ENCODE measurements at places on chromosomes 6 and 20.
A peak's percentile ranks its signal among the peaks of the same experiment; 100 is the strongest.

- no peak for DNase-seq
These were observed 6.3 kb downstream of the APCDD1L start for GRCh38 chr20:58508762-58509395.

DNA sequence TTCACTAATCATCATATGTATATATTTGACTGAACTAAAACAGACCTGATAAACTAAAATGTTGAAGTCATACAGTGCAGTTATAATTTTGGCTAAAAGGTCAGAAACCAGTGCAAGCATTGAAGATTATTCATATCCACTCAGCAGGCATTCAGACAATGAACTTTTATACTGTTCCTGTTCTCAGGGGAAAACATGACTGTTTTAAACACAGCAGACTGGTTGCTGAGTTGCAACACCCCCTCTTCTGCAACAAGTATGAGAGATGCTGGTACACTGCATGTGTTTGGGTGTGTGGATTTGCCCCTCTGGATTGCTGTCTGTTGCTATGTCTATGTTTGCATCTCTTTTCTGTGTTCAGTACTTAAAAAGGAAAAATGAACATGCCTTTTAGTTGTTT, 206.8 kb downstream of the EYA4 start:
- DNase-seq: no peak

- no peak for DNase-seq
These were observed 33.2 kb upstream of the SULF2 start for GRCh38 chr20:47818466-47818865.

DNA sequence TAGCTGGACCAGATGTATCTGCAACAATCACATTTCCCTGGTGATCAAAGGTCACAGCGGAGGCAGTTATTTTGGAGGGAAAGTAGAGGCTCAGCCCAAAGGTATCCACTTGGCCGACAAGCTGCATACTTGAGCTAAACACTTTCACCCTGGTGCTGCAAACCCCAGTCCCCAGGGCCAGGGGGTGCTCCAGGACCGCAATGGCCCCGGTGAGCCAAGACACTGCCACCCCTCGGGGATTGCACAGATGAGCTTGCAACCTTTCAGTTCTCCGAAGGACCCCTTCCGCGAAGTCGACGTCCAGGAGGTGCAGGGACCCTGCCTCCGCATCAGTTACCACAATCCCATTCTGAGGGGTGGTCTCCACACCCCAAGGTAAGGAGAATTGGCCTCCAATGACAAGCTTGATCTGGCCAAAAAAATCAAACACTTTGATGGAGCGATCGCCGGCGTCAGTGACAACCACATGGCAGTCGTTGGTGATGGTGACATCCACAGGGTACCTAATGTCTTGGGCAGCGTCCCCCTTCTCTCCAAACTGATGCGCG, 823 bp downstream of the NHLRC1 start:
- no peak for DNase-seq

GRCh38 chr6:154605178-154605881, 94.8 kb upstream of the CNKSR3 start:
- no peak for DNase-seq

DNA sequence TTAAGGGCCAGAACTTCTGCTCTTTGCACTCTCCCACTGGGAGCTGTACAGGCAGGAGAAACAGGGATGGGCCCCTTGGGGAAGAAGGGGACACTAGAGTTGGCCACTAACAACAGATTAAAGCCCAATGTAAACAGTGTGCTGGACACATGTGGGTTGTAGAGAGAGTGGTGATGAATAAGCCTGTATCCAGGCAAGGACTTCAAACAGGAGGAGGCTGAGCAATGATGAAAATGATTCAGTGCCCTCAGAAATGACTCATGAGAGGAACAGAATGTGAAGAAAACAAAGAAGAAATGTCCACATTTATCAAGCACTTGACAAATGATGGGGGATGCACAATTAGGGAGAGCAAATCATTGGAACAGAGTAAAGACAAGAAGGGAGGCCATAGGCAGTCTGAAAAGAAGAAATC, 242.3 kb downstream of the TBX18 start:
- DNase-seq: peak; percentile 35

All from H54 (cell line).